M059J (cell line): ENCODE measurements at places on chromosomes 12 and 14. TPM values are rescaled to one million over a fixed set of nuclear protein-coding genes. Genes with fewer than 3 reads are reported as not detected.

Gene TMEM63C
- 0.20 and 0.39 TPM in 2 replicates for total RNA-seq

Gene PCED1B
- total RNA-seq, result 2.8 and 4.5 TPM in 2 replicates

Gene DAO
- total RNA-seq, result not detected in 2 replicates

Gene DEPDC4
- 0.94 and 2.1 TPM in 2 replicates for total RNA-seq

Gene HCAR3
- not detected in 2 replicates for total RNA-seq

Gene ZDHHC22
- total RNA-seq, result 0.02 TPM in 1 of 2 replicates, not detected in the other

DNA sequence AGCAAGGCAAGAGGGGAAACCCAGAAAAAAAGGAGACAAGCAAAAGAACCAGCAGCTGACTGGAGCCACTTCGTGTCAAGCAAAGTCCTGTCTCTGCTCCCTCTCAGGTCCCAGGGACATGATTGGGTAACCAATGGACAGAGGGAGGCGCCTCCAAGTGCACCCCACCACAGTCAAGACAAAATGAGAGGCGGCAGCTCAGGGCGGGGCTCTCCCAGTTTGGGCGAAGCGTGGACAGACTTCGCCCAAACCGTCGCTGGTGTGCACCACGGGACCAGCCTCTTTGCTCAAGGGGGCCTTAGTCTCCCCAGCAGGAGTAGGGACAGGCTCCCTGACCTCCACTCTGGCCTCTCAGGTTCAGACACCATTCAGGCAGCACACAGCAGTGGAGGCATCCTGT is 1.5 kb upstream of the BEGAIN start:
- no peak for DNase-seq

GRCh38 chr14:36279306-36280190 is 40.9 kb downstream of the MBIP start:
- DNase-seq, result no peak

DNA sequence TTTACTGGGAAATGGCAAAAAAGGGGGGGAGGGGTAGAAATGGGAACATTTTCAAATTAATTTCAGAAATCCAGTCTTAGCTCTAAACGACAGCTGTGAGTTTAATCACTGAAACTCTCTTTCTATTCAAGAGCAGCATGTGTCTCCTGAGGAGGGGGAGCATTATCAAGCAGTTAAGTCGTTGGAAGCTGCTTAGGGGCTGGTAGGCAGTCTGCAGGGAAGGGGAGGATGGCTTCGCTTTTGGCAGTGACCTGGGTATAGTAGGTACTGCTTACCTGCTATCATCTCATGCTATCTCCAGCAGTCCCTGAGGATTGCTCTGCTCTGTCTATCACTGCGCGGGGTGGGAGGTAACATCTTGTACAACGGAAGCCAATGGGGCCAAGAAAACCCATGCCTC is 567.4 kb downstream of the NRXN3 start:
- DNase-seq, result no peak

GRCh38 chr12:92396647-92397252 is 251.1 kb upstream of the BTG1 start:
- peak; percentile 85 for DNase-seq

DNA sequence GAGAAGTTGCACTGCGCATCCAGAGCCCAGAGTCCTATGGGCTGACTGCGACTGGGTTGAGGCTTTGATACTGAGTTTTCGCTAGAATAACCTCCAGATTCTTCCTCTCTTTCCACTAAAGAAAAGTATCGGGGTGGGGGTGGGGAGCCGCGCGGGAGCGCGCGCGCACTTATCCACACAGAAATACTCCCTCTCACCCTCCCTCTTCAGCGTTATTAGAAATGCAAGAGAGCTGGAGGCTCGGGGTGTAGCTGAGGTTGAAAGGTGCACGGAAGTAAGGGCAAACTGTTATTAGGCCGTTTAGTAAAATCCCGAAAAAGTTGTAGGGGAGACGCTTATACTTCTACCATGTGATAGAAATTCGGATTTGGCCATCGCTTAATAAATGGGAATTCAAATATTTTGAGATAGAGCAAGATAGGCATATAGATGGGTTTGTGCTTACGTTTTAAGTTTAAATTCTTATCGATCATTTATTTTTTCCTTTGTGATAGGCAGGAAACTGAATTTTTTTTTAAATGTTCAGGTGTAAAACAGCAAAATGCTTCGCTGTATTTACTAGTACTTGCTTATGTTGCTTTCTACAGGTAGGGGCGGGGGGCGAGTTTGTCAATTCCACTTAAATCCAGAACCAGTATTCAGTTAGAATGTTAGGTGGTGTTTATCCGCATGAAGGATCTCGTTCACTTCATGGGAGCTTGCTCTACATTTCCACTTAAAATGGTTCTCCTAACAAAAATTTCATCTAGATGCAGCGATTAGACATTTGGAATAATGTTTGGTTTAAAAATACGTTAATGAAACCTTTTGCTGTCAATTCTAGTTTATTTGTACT is 1.1 kb downstream of the ARHGAP5 start:
- peak; percentile 61 for DNase-seq

DNA sequence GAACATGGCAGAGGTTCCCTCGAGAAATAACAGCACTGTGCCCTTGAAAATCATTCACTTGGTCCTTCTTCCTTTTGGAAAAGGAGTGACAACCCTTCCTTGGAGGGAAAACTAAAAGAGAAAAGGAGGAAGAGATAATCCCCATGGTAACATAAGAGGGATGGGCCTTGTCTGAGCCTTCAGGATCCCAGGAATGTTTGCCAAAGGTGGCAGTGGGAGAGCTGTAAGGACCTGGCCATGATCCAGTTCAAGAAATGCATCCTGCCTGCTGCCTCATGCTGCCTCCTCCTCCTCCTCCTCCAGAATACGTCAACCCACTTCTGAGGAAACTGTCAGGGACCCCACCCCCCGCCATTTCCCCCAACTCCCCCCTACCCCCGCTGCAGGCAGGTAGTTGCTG is 118.8 kb downstream of the KCNK10 start:
- no peak for DNase-seq

DNA sequence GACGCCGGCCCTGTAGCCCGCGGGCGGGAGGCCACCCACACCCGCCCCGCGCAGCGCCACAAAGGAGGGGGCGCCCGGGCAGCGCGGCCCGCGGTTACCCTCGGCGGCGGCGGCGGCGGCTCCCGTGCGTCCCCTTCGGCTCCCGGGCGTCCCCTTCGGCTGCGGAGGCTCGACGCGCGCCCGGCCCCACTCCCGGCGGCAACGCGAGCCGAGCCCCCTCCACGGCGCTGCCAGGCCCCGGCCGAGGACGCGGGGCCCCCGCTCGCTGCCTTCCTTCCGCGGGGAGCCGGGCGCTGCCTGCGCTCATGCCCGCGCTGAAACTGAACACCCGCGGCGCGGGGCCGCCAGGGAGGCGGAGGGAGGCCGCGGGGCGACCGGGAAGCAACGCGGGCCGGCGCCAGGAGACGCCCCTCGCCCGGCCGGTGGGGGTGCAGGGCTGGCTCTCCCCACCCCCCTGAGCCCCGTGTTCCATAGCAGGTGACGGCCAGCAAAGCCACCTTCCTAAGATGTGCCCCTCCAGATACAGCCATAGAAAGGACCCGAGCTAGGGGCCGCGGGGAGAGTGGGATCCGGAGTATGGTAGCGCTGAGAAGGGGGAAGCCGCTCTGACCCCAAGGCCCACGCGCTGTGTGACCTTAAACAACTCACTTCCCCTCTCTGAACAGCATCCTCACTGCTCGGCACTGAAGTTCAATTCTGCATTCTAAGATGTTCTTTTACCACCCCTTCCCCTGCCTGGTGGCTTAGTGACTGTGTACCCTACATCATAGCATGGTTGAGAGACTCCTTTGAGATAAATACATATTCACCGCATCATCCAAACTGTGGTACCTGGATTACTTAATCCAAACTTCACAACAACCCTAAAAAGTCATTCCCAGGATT is 42.8 kb downstream of the KDM2B start:
- DNase-seq, result no peak

- DNase-seq, result peak; percentile 69
Observed at GRCh38 chr14:35789651-35790050, 19.4 kb downstream of the RALGAPA1 start.

GRCh38 chr14:92556863-92557543 is 43.4 kb downstream of the RIN3 start:
- DNase-seq, result no peak

- DNase-seq, result no peak
Observed at GRCh38 chr14:101250336-101250947, 310.9 kb upstream of the DIO3 start.

DNA sequence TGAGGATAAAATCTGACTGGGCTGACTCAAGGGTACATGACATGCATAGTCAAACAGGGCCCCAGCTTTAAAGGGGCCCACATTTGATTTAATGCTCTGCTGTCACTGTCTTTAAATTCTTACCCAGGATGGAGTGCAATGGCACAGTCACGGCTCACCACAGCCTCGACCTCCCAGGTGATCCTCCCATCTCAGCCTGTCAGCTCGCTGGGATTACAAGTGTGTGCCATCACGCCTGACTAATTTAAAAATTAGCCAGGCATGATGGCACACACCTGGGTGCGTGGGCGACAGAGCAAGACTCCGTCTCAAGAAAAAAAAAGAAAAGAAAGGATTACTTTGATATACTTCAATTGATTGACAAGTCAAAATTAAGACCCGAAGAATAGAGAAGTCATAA is 9.2 kb upstream of the PLBD1 start:
- DNase-seq, result no peak

GRCh38 chr12:81615026-81615588 is 144.0 kb downstream of the PPFIA2 start:
- DNase-seq, result no peak

- peak; percentile 35 for DNase-seq
Observed at GRCh38 chr12:50103767-50104321, at the start of gene GPD1. Gene GPD1 (plus strand): TSS chr12:50104008. CDS start chr12:50104051, 43 bp downstream.
